ENCODE measurements at places on chromosomes 3 and 15.

- peak; percentile 62 for DNase-seq
Observed at GRCh38 chr15:96262549-96263489, 67.7 kb upstream of the NR2F2 start.

- peak; percentile 38 for DNase-seq
Observed at GRCh38 chr3:46693038-46693891, at the start of gene ALS2CL. TSS of gene ALS2CL (minus strand) at chr3:46693679. CDS start at chr3:46689440, 4,239 bp downstream.

DNA sequence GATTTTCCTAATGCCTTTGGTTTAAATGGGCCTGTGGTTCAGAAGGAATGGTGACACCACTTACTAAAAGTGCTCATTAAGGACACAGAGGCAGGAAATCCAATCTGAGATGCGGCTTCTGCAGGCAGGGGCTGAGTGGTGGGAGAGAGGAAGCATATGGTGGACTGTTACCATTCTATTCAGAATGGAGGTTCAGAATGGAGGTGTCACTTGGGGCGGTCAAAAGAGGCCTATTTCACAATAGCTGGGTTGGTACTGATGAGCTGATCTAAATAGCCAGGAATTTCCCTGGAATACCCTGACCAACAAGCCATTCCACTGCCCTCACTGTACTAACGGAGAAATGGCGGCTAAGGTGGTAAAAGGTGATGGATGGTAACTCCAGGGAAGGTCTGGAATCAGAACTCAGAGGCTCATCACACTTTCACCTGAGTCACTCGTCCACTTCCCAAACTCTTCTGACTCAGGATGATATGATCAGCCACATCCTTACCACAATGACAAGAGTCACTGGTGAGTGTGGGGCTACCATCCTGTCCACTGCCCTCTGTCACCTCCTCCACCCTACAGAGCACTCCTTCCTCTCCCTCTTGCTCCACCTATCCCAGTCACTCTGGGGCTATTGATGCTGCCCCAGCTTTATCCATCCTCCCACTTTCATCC is 15.7 kb downstream of the RFT1 start:
- DNase-seq, result peak; percentile 41

DNA sequence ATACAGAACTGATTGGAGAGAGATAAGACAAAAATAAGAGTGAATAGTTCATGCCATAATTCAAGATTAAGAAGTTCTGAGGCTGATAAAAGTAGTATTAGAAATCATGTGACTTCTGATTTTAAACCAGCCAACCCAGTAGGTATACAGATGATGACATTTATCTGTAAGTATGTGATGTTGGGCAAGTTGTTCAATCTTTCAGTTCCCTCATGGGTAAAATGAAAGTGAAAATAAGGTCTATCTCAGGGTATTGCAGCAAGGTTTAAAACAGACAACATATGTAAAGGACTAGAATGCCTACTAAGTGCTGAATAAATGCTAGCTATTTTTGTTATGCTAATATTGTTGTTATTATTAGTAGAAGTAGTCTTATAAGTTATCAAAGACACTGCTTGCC is 1055.7 kb downstream of the NAALADL2 start:
- peak; percentile 18 for DNase-seq

DNA sequence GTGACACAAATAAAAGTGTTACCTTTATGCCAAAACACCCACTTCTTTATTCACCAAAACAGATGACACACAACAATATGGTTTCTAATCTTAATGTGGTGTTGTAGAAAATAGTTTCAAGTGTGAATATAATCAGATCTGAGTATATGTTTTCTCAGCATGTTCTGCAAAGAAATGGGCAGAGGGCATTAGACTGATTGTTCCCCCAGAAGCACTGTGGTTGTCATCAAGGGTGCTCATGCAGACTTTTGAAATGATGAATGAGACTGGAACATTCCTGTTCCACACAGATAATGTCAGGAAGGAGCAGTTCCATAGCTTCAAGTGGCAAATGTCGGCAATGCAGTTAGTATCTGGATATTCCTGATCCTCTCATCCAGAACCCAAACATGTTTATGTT is 37.5 kb downstream of the GPR176 start:
- no peak for DNase-seq

- DNase-seq, result peak; percentile 40
Observed at GRCh38 chr3:152564459-152564858, 270.5 kb upstream of the P2RY1 start.

DNA sequence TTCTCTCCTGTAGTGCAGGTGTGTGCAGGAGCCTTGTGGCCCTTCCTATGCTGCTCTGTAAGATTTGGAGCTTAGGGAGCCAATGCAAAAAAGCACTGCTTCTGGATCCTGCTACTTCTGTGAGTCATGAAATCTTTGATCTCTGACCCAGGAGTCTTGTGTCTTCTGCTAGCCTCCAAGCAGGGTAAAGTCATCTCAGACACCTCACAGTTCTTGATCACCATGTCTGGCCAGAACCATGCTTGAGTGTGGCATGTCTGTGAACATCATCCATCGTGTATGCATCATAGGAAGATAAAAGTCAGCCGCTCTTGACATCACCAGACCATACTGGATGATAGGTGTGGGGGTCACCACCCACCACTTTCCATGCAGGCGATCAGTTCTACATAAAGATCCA is 247.8 kb downstream of the RPLP1 start:
- DNase-seq, result no peak

DNA sequence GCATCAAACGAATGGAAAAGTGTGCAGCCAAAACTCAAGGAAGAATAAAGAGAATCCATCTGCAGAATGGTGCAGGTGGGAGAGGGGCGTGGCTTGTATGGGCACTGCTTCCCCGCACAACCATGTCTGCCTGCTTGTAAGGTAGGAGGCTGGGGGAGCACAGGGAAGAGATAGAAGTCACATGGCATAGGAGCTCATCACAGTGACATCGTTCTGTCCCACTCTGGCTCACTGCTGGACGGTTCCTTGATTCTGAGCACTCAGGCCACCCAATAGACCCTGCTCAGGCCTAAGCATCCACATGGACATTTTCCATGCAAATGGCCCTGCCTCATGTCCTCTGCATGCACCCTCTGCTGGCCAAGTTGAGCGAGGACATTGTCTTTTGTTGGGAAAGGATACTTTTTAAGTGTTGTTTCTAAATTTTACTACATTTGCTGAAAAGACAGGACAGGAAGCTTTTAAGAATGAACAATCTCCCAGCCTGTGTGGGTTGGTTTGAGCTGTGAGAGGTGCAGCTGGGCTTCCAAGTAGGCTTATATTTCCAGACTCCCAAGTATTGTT is 3.1 kb downstream of the MYLK start:
- peak; percentile 41 for DNase-seq

DNA sequence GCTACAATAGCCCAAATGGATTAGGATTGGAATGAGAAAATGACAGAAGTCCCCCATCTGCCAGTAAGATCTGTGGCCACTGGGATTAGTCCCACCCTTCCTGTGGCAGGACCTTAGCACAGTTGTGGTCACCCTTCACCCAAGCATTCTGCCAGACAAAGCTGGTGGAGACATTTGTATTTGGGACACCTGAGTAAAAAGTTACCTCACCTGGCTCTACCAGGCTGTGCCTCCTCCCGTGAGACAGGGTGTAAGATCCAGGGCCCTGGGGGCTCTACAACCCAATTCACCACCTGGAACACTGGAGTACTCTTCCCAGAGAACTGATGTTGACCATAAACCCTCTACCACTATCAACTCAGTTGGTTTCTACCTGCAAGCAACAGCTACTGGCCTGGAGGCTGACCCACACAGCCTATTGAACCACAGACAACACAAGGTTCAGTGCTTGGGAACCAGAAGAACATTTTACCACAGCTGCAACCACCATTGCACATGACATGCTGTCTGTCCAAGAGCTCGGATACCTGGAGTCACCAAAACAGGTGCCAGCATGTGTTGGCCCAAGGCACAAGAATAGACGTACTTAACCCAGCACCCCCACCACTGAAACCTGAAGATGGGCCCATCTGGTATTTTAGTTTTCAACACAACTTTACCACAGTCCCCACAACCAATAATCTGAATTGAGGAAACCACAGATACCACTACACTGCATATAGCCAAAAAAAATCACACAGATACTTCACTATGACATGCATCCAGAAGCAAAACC is 1686.7 kb downstream of the SI start:
- DNase-seq, result no peak

DNA sequence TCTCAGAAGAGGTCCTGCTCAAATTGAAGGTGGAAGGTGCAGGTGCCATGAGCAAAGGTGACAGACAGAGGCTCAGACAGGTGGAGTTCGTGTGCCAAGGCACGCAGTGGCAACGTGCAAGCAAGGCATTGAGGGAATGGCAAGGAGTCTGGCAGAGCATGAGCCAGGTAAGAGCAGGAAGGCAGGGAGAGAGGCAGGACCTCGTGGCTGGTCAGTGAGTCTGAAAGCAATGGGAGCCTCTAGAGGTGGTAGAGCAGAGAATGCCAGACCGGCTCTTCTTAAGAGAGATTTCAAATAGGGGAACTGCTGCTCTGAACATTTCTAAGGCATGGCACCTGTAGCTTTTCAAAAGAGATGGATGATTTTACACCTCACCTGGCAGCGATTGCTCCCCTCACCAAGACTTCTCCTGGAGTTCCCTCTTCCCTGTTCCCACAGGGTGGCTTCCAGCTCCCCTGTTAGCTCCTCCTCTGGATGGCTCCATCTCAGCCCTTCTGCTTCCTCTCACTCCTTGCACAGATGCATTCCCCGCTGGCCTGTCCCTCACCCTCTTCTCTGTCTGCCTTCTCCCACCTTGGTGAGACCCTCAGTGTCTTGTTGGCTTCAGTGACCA is 2.7 kb downstream of the MYO5C start:
- DNase-seq, result no peak

DNA sequence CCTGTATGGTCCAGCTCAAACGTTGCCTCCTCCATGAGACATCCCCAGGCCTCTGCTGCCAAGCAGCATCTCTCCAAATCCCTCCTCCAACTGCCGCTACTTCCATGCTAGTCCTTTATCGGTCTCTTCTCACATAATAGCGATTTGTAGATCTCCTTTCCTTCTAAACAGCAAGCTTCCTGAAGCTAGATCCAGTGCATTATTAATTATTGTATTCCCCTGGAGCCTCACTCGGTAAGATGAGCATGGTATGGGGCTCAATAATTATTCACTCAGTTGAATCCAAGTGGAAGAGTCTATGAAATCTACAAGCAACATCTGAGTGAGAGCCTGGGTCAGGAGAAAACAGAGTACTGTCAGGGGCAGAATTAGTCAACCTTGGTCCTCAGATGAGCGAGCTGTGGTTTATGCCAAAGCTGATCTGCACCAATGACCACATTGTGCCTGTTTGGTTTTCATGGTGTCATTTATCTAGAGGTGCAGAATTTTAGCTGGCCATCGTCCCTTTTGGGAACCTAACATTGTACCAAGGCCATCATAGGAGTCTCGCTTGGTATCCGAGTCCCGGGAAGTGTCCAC is 93.8 kb upstream of the UBE2E1 start:
- peak; percentile 50 for DNase-seq

- no peak for DNase-seq
Observed at GRCh38 chr3:74591946-74592345, 22.5 kb downstream of the CNTN3 start.

DNA sequence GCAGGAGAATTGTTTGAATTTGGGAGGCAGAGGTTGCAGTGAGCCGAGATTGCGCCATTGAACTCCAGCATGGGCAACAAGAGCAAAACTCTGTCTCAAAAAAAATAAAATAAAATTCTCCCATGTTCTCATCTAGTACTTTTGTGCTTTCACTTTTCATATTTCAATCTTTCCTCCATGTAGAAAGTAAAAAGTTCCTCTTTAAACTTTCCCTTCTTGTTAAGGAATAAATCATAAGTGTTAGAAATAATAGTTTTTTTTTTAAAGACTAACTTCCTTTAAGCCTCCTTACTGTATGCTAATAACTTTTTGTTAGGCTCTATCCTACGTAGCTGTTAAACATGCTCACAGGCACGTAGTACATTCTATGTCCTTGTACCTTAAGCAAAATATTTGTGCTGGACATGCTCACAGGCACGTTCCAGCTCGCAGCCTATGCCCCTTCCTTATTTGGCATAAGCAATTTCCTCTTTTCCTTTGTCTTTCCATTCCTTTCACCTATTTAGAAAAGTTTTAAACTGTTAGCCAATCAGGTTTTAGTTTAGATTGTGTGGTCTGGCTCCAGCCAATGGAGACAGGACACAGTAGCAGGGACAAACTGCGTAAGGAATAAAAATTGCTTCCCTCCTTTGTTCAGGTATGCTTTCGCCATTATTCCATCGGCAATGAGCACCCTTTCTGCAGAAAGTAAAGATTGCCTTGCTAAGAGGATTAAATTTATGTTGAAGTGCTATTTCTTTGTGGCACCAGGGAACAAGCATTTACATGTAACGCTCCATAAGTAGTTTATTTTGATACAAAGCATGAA is 38.9 kb upstream of the PIK3CB start:
- no peak for DNase-seq

- no peak for DNase-seq
Observed at GRCh38 chr3:127985216-127985615, 67.0 kb upstream of the SEC61A1 start.

GRCh38 chr3:115512565-115513415 is 110.5 kb upstream of the GAP43 start:
- peak; percentile 19 for DNase-seq

DNA sequence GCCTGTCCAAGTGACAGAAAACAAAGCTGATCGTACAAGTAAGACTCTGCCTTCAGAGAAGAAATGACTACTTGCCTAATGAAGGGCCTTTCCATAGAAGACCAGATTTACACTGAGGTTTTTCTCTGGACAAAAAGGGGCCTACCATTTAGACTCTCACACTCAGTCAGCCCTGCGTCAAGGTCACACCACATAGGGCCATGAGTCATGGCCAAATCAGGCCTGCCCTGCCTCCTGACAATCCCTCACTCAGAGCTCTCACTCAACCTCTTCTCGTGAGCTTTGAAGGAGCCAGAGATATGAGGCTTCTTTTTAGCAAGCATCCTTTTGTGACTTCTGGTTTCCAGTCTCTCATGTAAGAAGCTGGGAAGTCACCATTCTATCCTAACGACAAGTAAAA is 68.1 kb upstream of the NMNAT3 start:
- peak; percentile 86 for DNase-seq

- no peak for DNase-seq
Observed at GRCh38 chr3:109175411-109175810, 38.9 kb downstream of the C3orf85 start.

DNA sequence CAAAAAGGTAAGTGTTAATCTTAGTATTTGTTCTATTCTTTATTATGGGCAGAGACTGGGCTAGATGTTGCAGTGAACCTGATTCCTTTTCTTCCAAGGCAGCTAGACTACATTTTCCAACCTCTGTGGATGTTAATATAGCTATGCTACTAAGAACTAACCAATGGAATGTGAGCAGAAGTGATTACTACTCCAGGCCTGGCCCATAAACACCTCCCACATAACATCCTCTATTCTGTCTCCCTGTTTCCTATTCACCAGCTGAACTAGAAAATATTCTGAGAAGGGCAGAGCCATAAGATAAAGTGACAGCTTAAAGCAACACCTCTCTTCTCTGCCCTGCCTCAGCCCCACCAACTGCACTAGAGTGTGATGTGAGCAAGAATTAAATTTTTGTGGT is 29.4 kb downstream of the CD200R1L start:
- DNase-seq, result no peak

- DNase-seq, result no peak
Observed at GRCh38 chr3:85254738-85255137, 295.9 kb downstream of the CADM2 start.

GRCh38 chr3:124730129-124730940 is at the start of gene UMPS:
TSS of gene UMPS (plus strand) at chr3:124730452. CDS start at chr3:124730472, 20 bp downstream.
- peak; percentile 72 for DNase-seq

GRCh38 chr15:89785774-89786140 is 9.6 kb downstream of the MESP2 start:
- DNase-seq, result no peak

GRCh38 chr3:47227678-47228077 is 54.9 kb downstream of the KIF9 start:
- no peak for DNase-seq

GRCh38 chr15:29003191-29003839 is 117.5 kb downstream of the APBA2 start:
- no peak for DNase-seq

GRCh38 chr3:149567381-149567780 is 90.4 kb downstream of the WWTR1 start:
- no peak for DNase-seq

Data from renal cortical epithelial cell (primary cell).